NCI-H146 (cell line): ENCODE measurements at places on chromosomes 3 and 15.

DNA sequence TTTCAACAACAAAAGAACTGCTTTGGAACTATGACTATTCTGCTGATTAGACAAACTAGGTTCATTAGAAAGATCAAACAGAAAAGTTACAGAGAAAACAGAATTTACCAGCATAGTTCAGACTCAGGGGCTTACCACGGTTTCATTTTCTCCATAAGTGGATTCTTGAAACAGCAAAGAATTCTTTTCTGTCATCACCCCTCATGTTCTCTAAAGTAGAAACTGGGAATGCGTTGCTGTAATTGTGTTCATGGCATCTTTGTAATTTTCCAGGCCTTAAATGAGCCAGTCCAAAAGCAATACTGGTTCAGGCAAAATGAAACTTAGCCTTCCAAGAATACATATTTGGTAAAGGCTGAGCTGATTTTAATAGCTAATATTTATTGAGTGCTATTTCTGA, 287.8 kb downstream of the CHL1 start:
- DNase-seq, result no peak

DNA sequence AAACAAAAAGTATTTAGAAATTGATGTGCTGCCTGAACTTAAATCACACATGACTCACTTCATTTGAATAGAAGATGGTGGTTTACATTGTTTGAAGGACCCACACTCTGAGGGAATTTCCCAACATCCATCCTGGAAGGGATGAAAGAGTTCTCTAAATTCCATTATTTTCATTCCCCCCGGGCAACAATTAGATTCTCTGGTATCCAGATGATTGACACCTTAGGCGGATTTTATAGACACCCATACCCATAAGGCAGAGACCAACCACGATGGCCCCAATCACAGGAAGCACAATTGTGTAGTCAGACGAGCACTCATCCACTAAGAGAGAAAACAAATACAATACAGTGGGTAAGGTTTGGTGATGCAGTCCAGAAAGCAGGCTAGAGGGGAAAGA, 24.6 kb upstream of the MCCC1 start:
- no peak for DNase-seq

GRCh38 chr15:100758555-100758954, 121.1 kb upstream of the ALDH1A3 start:
- no peak for DNase-seq

DNA sequence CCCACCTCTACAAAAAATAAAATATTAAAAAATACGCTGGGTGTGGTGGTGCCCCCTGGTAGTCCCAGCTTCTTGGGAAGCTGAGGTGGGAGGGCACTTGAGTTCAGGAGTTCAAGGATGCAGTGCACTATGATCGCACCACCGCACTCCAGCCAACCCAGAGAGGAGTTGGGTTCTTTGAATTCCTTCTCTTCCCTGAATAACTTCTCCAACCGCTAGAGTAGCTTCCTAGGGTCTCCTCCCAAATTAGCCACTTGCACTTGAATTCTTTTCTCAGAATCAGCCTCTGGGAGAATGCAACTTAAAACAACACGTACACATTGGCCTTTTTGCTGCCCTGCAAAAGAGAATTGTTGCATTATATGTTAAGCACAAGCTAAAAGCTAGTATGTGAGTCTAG, 272.5 kb downstream of the ABHD5 start:
- DNase-seq, result no peak

DNA sequence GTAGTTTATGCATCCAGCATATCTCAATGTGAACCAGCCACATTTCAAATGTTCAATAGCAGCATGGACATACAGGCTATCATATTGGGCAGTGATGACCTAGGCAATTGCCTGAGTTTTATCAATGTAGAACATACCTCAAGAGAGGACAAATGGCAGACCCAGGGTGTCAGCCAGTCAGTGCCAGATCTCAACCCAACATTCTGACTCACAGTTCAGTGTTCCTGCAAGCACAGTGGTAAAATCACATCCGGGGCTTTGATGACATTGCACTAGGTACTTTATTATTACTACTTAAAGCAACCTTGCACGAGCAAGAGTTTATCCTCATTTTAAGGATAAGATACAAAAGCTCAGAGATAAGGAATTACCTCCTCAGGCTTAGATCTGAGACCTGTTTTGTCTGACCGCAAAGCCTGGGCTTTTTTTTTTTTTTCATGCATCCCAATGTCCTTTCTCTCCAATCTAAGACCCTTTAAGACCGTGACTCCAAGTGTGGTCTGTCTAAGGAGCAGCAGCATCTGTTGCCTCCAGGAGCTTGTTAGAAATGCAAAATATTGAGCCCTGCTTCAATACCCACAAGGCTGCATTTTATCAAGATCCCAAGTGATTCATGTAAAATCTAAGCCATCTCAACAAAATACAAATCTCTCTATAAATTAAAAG, 60.1 kb downstream of the SLC12A1 start:
- no peak for DNase-seq

DNA sequence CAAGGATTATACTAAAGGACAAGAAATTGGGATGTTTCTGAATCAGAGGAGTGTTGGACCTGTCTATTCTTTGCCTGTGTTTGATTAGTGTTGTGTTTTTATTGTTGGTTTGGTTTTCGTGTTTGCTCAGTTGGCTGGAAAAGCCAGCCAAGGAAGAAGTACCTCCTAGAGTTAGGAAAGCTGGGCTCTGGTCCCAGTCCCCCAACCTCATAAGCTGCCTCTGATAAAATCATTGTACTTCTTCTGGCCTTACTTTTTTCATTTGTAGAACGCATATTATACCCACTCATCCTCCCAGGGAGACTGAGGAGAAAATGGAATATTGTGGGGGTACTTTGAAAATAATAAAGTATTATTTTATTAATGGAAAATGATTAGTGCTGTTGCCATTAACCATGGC, 177.4 kb upstream of the TRIM42 start:
- no peak for DNase-seq

DNA sequence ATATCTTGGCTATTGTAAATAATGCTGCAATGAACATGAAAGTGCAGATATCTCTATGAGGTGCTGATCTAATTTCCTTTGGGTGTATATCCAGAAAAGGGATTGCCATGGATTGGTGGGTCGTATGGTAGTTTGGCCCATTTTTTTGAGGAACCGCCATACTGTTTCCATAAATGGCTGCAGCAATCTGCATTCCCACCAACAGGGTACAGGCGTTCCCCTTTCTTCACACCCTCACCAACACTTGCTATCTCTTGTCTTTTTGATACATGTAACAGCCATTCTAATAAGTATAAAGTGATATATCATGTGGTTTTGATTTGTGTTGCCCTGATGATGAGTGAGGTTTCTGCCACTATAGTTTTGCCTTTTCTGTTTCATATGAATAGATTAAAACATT, 146.7 kb downstream of the NR2F2 start:
- no peak for DNase-seq

DNA sequence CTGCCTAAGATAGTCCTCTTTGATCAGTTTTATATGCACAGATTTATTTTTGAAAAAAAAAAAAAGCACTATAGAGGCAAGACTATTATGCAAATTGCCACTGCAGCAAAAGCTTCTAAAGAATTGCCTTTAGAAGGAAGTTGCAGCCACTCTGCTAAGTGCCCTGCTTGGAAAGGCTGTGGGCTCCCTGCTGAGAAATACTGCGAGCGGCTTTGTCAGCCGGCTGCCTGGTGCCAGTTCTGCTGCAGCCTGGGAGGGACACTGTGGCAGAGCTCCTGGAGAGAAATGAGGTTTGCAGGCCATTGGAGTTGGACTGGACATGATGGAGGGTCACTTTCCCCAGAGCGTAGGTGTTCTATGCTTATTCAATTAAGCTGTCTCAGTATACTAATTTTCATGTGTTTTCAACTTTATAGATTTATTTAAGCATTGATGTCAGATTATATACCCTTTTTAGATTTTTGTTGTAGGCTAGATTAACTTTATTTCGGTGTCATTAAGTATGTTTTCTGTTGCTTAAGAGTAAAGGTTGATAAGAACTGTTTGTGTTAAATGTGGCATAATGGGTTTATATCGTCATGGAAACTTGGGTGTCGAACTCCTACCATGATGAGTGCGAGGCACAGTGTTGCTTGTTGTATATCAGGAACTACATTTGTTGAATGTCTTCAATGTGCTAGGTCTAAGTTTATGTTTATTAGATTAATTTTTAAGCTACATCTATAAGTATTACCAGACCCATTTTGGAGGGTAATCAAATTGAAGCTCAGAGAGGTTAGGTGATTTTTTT, 6.6 kb downstream of the MAP2K5 start:
- peak; percentile 73 for DNase-seq

DNA sequence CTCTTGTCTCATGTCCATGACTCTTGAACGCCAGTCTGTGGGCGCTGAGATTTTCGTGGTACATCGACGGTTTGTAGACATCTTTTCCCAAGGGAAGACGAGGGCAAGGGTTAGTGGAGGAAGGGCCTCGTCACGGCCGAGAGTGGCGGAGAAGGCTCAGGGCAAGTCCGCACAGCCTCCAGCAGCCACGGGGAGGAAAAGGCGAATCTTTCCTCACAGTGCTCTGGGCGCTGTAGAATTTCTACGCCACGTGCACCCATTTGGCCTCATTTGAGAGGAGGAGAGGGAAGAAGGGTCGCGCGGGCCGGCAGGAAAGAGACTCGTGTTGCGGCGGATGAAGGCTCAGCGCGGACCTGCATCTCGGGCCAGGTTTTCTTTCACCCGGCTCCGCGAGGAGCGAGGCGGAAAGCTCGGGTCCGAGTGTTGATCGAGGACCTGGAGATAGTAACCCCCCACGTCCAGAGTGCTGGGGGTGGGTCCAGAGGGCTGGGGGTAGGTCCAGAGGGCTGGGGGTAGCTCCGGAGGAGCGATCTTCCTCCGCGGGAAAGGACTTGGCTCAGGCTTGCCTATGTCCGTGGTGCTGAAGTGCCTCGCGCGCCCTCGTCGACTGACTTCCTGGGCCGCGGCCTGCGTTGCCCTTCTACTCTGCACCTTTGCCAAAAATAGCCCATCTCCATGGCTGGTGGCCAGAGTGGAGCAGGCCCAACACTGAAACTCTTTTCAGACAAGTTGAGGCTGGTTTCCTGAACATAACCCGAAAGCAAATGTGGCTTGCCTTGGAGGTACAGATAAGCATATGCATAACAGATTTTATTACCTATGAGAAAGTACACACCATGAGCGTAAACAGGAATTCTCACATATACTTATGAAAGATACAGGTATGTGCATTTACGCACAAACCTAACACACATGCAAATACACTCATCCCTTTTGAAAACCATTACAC, 1.1 kb downstream of the SLC35G2 start:
- DNase-seq, result peak; percentile 82

- no peak for DNase-seq
These were observed 148.5 kb upstream of the CTDSPL start for GRCh38 chr3:37712918-37713817.

DNA sequence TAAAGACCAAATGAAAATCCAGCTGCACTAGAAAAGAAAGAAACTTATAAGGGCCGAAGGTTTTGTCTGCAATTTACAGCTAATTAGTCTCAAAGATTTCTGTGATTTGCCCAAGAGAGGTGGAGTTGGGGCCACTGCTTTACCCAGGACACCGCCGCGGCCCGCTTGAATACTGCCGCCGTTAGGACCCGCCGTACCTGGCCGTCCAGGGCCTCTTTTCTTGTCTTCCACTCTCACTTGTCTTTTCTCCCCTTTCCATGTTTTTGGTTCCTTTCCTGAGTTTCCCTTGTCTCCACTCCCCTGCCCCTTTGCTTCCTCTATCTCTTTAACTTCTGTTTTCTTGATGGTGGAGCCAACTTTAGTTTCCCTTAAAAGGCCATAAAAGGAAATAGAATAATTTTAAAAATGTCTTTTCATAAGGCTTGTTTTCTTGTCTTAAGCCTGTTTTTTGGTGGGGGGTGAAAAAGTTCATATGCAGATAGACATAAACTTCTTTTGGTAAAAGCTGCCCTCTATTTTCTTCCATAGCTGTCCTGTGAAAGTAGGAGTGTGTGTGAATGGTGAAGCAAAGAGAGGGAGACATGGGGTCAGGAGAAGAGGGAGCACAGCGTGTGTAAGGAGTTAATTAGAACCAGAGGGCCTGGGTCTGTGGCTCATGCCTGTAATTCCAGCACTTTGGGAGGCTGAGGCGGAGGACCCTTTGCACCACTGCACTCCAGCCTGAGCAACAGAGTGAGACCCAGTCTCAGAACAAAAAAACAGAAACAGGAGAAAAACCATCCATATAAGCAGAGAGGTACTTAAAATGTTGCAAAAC, 16.0 kb upstream of the CCNL1 start:
- peak; percentile 23 for DNase-seq

GRCh38 chr15:69535101-69535638, 82.6 kb downstream of the RPLP1 start:
- no peak for DNase-seq

GRCh38 chr3:123332124-123332641, 116.7 kb downstream of the ADCY5 start:
- DNase-seq, result no peak

DNA sequence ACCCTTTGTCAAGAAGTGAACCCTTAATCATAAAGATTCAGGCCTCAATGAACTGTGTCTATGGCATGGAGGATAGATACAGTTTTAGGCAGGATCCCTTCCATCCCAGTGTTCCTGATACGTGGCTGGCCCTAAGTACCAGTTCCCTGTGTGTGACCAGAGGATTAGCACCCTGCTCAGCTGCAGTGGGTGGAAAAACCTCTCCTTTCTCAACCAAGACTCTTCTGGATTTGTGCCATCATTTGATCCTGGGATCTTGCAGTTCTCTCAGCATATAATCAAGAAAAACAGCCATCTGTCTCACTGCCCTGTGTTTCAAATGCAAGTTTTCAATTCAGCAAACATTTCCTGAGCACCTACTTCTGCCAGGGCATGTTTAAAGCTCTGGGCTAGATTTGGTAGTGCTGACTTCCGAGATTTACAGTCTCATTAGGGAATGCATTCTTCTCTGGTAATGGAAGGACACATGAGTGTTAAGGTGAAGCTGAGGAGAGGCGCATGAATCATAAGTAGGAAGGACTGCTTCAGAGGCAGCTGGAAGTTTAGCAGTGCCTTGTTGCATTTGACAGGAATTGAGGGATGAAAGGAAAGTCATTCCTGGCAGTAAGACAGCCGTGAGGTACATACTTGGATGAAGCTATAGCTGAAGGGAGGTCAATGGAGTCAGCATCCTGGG, 388.3 kb downstream of the MFSD1 start:
- no peak for DNase-seq

- peak; percentile 33 for DNase-seq
These were observed 44.3 kb downstream of the MYO5C start for GRCh38 chr15:52251144-52251860.

GRCh38 chr3:55519019-55519418, 31.9 kb upstream of the WNT5A start:
- no peak for DNase-seq

GRCh38 chr15:81281766-81282605, 42.0 kb downstream of the STARD5 start:
- no peak for DNase-seq

DNA sequence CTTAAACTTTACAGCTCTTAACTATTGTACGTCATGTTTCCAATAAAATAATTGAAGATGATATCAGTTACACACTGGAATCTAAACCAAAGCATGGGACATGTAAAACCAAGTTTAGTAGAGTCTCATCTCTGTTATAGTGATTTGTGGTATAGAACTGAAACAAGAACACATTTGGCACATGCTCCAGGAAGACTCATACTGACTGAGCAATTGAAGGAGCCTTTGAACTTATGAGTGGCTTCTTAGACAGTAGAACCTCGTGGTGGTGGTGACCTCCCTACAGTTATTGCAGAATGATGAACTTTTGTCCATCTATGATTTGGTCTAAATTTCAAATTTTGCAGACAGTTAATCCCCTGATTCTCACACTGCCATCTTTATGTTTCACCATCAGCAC, 729.7 kb downstream of the ROBO1 start:
- DNase-seq, result no peak
